Ascending aorta (tissue), 2 donors: ENCODE measurements at places on chromosomes 6 and 20.

GRCh38 chr6:33589731-33590530 lies 9.9 kb upstream of the BAK1 start:
- no peak for DNase-seq

GRCh38 chr6:16273256-16273655 lies 34.9 kb downstream of the GMPR start:
- no peak for DNase-seq

DNA sequence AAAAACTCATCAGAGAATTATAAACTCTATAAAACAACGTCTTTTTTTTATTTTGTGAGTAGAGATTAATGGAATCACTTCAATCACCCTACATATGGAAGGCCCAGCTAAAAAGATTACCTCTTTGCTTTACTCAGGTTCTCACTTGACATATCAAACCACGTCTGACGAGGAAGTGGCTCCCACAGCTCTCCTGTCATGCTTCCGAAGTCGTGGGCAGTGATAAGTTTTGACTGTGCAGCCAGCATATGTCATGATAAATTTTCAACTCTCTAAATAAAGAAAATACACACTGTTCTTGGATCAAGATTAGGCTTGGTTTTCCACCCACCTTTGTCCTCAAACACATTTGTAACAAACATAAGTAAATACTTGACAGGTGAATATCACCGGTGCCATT lies 279.5 kb upstream of the RNF217 start:
- no peak for DNase-seq

DNA sequence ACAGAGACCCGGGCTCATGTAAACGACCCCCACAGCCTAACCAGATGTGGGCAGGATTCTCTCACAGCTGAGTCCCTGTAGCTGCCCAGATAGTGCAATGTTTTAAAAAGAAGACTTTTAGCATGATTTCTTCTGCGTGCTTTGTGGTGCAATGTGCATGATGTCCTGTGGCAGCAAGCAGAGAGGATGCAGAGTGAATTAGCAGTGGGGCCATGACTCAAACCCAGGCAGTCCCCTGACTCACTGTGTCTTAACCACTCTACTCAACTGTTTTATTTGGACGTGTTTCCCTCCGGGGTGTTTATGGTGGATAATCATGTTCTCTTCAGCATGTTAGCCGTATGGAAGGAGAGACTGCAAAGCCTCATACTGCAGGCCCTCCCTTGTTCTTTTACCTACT lies 247.9 kb downstream of the SLC24A3 start:
- no peak for DNase-seq

DNA sequence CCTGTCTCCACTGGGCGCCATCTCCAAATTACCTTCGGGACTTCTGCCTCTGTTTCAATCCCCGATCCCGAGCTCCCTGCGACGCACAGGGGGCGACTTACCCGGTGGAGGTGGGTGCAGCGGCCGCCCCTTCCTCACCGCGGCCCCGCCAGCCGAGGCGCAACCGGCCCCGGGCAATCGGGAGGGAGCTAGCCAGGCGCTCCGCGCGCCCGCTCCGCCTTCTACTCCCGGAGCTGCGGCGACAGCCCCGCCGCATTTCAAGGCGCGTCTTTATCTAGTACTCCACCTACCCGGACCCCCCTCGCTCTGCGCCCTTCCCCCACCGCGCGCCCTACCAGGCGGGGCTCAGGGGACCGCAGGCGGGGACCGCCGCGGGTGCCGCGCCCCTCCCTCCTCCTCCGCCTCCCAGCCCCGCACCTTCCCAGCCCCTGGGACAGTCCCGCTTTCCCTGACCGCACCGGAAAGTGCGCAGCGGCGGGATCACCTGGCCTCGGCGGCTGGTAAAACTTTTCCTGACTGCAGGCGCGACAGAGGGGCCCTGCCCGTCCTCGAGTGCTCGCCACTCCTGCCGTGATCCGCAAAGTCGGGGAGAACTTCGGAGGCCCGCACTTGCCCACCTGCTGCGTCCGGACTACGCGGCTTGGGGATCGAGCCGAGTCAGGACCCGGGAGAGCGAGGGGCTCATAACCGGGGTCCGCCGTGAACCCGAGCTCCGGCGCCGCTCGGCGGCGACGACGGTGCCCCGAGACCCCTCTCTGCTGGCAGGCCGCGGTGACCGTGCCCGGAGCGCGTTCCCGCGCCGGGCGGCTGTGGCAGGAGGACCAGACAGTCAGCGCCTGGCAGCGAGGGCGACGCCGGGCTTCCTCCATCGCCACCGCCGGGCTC lies 8.0 kb upstream of the NKX2-2 start:
- DNase-seq, result no peak

DNA sequence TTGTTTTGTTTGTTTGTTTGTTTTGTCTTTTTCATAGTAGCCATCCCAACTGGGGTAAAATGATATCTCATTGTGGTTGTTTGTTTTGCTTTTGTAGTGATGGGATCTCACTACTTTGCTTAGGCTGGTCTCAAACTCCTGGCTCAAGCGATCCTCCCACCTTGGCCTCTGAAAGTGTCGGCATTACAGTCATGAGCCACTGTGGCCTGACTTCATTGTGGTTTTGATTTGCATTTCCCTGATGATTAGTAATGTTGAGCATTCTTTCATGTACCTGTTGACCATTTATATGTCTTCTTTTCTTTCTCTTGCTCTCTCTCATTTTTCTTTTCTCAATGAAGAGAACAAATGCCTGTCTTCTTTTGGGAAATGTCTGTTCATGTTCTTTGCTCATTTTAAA lies 30.8 kb upstream of the HLA-DOA start:
- no peak for DNase-seq

- DNase-seq, result no peak
Observed at GRCh38 chr6:38867726-38868125, 152.6 kb downstream of the DNAH8 start.

DNA sequence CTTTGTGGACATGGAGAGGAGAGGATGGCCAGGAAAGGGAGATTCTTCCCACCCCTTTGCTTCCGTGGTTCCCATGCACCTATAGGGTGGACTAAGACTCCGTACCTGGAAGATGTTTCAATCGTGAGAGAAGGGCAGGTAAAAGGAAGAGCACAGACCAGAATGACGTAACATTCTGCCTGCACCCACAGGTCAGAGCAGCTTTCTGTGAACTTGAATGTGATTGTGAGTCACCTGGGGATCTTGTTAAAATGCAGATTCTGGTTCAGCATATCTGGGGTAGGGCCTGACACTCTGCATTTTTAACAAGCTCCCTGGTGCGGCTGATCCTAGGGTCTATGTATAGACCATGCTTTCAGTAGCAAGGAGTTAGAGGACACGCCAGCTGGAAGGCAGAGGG lies 164.1 kb upstream of the SGK1 start:
- no peak for DNase-seq
